NCI-H1092 treated with DMSO at 0.1 percent for 48 hours (cell line): ENCODE measurements at places on chromosomes 7 and 10.

DNA sequence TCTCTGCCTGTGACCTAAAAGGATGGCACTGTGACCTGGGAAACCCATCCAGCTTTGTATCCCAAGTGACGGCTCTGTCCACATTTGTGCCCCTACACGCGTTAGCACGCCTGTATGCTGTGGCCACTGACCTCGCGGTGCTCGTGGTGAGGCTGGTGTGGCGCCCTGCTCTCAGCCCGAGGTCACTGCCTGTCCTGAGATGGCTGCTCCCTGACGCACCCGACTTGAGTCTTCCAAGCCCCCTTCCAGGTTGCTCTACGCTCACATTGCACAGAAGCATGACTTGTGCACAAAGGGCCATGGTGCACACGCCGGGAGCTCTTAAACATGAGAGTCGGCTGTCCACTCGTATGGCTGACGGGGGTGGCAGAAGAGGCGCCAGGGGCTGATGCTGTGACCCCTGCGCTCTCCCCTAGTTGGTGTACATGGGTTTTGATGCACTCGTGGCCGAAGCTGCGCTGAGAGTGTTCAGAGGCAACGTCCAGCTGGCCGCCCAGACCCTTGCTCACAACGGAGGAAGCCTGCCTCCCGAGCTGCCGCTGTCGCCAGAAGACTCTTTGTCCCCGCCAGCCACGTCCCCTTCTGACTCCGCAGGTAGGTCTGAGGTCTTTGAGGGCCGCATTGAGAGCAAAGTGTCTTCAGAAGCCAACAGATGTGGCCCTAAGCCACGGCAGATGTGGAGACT lies 33.5 kb downstream of the WDR86 start:
- no peak for DNase-seq

- DNase-seq, result no peak
Measured at GRCh38 chr7:44156453-44157010, 15.4 kb upstream of the MYL7 start.

DNA sequence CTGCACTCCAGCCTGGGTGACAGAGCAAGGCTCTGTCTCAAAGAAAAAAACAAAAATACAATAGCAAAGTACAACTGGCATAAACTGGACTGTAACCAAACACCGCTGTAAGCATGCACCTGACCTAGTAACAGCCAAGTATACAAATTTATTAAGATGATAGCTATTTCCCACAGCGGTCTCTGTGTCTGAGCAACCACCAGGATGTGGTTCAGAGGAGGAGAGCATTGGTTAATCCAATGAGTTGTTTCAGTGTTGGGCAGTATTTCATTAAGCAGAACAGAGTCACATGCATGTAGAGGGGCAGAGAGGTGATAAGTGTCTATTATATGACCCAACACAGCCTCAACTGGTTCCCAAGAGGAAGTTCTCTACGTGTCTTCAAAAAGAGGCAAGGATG lies 4.0 kb downstream of the SLC16A12 start:
- DNase-seq, result no peak

DNA sequence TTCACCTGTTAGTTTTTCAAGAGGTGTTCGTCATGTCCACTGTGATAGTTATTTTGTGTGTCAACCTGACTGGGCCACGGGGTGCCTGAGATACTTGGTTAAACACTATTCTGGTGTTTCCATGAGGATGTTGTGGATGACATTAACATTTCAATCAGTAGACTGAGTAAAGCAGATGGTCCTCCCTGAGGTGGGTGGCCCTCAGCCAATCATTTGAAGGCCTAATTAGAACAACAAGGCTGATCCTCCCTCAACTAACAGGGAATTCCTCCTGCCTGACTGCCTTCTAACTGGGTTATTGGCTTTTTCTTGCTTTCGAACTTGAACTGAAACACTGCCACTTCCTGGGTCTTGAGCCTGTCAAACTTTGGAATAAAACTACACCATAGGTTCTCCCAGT lies 75.8 kb downstream of the ENO4 start:
- DNase-seq, result no peak

DNA sequence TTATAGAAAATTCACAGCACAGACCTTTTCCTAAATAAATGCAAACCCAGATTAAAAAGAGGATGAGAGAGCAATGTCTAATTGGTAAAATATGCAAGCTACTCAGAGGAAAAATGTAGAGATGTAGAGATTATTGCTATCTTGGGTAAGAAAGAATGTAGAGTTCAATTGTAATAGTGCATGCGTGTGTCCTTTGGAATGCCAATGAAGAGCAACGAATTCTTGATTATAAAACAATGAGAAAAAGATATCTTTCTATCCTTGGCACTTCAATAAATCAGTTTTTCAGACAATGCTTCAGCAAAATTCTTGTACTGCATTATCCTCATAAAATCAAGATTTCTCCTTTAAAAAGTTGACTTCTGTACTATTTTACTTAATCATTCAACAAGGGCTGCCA lies 50.9 kb downstream of the SEMA3D start:
- no peak for DNase-seq

DNA sequence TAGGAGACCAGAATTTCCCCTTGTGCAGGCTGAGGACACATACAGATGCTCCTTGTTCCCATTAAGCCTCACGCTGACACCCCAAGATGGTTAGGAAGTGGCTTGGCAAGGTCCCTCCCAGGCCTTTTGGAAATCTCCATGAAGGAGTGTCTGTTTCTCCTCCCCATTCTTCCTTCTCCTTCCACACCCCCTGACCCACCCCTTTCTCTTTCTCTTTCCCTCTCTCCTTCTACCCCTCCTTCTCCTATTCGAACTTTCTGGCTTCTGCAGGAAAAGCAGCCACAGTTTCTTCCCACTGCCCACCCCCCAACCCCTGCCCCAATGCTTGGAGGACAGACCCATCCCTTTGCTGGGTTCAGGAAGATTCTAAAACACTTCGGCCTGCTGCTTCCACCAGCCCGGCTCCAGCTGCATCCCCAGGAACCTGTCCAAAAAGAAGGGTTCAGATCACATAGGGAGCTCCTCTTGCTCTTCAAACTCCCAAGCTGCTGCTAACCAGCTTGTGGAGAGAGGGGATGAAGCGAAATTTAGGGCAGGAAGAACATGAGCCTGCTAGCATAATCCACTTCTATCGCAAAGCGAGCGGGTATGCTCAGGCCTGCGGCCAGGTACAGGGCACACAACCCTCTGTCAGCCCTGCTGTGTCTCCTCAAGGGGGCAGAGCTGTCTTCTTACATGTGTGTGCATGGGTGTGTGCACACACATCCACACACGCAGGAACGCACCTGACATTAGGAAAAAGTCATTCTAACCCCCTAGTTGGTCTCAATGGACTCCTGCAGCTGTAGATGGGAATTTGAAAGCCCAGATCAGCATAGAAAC lies 80.4 kb downstream of the PPP1R3C start:
- no peak for DNase-seq

GRCh38 chr7:45656431-45656830 lies 82.3 kb downstream of the ADCY1 start:
- no peak for DNase-seq

- DNase-seq, result peak; percentile 41
Measured at GRCh38 chr10:73998929-73999691, 1.2 kb downstream of the VCL start.

DNA sequence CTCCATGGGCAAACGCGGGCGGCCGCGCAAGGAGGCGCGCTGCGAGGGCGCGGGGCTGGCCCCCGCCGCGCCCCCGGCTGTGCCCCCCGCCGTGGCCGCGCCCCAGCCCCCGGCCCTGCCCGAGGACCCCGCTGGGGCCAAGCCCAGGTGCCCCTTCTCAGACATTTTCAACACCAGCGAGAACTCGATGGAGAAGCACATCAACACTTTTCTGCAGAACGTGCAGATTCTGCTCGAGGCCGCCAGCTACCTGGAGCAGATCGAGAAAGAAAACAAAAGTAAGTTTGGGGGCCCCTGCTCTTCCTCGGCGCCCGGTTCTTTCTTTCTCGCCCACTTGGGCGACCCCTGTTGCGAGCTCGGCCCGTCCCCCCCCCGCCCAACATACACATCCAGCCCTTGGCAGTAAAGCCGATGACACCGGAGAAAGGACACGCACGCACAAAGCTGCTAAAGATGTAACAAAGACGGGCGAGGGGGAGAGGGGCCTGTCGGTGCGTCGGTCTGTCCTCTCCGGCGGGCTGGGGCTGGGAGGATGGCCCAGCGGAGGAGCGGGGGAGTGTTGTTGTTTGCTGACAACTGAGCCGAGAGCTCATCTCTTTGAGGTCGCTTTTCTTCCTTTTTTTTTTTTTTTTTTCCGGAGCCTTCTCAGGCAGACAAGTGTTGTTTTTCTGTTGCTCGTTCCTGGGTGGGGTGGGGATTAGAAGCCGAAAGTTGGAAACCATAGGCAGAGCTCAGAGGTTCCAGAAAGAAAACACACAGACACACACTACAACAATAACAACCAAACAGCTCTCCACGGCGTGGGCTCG lies 604 bp downstream of the MXI1 start:
- DNase-seq, result no peak

GRCh38 chr7:2670720-2671391 lies 17.1 kb upstream of the AMZ1 start:
- peak; percentile 72 for DNase-seq

DNA sequence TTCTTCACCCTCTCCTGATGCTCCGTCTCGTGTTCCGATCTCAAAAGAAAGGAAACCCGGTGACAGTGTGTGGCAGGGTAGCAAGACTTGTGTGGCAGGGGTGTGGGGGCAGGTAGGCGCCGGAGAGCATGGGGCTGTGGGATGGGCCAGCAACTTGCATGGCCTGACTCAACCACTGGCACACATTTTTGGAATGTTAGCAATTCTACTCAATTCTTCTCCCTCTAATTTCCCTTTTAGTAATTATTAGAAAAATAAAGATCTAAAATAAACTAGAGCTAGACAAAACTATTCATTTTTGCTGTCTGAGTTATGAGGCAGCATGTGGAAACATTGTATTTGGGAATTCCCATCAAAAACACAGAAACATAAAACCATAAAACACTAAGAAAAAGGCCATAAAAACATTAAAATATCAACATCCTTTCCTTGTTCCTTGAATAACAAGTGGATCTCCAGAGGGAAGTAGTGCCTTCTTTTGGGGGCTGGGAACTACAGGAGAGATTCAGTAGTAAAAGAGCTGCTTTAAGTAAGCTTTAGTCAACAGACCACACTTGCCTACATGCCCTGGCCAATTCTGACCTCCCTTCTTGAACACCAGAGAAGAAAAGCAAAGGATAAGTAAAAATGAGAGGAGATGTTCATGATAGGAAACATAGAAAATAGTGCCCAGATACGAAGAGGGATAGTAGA lies 21.8 kb downstream of the SEMA3C start:
- DNase-seq, result no peak

DNA sequence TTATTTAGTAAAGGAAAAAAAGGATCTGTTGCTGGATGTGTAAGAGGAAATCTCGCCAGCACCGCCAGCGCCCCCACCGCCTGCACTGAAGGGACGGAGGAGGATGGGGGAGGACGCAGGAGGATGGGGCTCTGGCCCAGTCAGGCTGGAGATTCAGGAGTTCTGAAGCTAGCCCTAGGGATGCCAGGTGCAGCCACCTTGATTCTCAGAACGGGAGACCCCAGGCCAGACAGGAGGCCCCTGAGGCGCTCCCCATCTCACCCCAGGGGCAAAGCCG lies 1.3 kb downstream of the CAMK2B start:
- DNase-seq, result peak; percentile 44

DNA sequence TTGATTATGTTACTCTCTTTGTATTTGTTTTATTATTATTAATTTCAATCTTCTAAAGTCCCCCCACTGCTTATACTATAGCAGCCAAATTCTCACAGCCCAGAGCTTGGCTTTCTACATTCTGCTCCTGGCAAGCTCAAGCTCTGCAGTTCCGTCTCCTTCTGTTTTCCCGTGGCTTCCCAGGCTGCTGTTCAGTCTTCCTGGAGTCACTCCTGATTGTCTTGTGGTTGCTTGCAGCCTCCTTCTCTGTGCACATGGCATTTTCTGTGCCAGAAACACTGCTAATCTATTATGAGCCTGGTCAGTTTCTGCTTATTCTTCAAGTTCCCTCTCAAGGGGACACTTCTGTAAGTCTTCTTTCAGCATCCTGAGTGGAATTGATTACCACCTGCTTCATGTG lies 533.7 kb upstream of the IGFBP3 start:
- no peak for DNase-seq

DNA sequence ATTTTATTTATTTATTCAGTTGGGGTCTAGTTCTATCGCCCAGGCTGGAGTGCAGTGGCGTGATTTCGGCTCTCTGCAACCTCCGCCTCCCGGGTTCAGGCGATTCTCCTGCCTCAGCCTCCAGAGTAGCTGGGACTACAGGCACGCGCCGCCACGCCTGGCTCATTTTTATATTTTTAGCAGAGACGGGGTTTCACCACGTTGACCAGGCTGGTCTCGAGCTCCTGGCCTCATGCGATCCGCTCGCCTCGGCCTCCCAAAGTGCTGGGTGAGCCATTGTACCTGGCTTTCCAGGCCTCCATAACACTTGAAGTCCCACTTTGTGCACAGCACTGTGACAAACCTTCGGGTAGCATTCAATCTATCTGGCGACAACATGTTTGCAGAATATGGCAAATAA lies 1.0 kb upstream of the DCLRE1C start:
- no peak for DNase-seq

- DNase-seq, result no peak
Measured at GRCh38 chr7:75937958-75938786, 23.2 kb downstream of the POR start.
